ENCODE measurements at places on chromosomes 11 and 22. TPM values are rescaled to one million over a fixed set of nuclear protein-coding genes. Genes with fewer than 3 reads are reported as not detected.

Gene OR51L1
- total RNA-seq, result not detected

Gene GTSE1
- 0.59 TPM for total RNA-seq

Gene OR8D4
- total RNA-seq, result not detected

Gene KRTAP5-2
- not detected for total RNA-seq

Gene HEPHL1
- total RNA-seq, result 0.09 TPM

Gene GRAMD1B
- 10.1 TPM for total RNA-seq

Gene NOX4
- 4.2 TPM for total RNA-seq

Gene C11orf97
- not detected for total RNA-seq

Gene KRTAP5-9
- total RNA-seq, result not detected

All from smooth muscle cell of the umbilical artery (primary cell).